ENCODE measurements at places on chromosomes 6 and 20.

GRCh38 chr6:11845664-11846577, 67.3 kb upstream of the ADTRP start:
- no peak for DNase-seq

- no peak for DNase-seq
These were observed 442.1 kb upstream of the ADGRB3 start for GRCh38 chr6:68192988-68193387.

DNA sequence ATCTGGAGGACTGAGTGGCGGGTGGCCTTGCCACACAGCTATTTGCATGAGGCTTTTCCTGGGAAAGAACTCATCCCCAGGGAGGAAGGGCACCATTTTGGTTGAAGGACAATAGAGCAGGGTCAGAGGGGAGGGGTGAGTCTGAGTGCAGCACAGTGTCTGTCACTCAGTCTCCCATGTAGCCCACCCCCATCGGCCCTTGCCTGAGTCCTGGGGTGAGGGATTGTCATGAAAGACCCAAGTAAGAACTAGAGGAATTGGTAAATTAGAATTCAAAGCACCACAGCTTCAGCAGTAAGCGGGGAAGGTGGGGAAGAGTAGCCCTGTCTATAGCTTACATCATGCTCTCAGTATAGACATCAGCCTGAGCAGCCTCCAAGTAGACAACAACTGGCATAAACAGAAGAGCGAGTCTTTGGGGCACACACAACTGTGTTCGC, 90.4 kb upstream of the TMEM30A start:
- no peak for DNase-seq

DNA sequence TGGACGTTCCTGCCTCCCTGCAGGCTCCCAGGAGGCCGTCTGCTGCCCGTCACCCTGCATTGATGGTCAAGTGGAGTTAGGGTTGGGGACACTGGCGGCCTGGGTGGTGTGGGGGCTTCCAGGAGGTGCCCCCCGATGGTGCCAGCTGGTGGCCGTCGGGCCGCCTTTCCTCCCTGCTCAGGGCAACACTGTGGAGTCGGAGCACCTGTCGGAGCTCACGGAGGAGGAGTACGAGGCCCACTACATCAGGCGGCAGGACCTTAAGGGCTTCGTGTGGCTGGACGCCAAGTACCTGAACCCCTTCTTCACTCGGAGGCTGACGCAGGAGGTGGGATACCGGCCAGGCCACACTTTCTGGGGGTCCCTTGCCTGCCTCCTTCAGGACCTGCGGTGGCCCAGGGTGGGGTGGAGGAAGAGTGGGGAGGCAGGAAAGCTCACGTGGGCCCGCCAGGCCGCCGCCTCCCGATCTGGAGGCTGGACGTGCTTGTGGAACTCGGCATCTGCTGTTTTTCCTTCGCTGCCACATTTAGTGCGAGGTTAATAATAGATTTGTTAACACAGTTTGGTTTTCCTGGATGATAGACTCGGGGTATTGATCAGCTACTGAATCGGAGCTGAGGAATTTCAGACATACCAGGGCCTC, 28.6 kb downstream of the SPATA2 start:
- no peak for DNase-seq

- no peak for DNase-seq
These were observed 123.8 kb upstream of the MLN start for GRCh38 chr6:33927616-33928015.
